ENCODE measurements at places on chromosomes 1 and 21.

DNA sequence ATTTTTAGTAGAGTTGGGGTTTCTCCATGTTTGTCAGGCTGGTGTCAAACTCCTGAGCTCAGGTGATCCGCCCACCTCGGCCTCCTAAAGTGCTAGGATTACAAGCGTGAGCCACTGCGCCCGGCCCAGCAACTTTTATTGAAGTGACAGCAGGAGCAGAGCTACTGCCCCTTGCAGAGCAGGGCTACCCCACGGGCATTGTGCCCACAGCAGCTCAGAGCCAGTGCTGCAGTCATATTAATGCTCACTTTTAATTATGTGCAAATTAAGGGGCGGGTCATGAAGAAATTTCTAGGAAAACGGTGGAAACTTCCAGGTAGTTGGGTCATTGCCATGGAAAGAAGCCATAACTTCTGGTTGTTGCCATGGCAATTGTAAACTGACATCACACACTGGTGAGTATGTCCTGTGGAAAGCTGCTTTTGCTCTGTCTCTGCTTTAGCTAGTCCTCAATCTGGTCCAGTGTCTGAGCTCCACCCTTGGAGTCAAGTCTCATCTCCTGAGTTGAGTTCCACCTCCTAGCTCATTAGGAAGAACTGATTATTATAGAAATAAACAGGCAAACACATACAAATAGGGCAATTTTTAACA, 127.3 kb upstream of the ADGRL4 start:
- no peak for DNase-seq

DNA sequence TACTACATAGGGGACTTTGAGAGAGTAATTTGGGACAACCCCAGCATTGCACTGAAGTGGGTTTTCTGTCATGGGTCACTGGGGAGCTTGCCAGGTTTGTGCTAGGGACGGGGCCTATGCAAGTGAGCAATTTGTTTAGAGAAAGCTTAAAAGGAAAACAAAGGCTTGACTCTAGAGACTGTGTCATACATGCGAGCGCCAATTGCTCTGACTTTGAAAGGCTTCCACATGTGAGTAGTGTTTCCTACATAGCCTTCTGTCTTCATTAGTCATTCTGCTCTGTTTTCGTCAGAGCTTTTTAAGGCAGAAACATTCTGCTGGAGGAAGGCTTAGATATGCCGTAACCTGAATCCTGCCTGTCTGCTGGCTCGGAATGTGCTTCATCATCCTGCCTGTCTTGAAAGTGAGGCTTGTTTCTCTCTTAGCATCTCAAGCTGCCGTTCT, 28.4 kb downstream of the TRIM45 start:
- DNase-seq, result no peak

GRCh38 chr1:31031330-31032143, 34.0 kb downstream of the PUM1 start:
- DNase-seq, result no peak

- DNase-seq, result no peak
Measured at GRCh38 chr1:4752059-4752458, 97.7 kb downstream of the AJAP1 start.

- no peak for DNase-seq
Measured at GRCh38 chr1:29852248-29852647, 615.9 kb downstream of the PTPRU start.

- no peak for DNase-seq
Measured at GRCh38 chr1:213685992-213686582, 301.7 kb upstream of the PROX1 start.

DNA sequence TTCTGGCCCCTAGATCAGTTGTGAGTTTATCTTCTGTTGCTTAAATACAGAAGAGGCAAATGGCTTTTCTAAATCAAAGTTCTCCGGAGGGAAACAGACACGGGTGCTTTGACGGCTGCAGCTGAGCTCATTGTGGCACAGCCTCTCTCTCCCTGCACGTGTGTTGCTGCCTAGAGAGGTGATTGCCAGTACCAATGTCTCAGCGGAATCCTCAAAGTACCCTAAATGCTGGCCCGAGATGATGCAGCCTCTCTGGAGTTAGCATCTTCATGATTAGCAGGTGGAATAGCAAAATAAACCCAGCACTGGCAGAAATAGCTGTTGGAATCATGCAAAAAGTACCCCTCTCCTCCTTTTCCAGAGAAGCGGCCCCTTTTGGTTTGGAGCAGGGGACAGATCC, 192.2 kb downstream of the PRDM2 start:
- no peak for DNase-seq

DNA sequence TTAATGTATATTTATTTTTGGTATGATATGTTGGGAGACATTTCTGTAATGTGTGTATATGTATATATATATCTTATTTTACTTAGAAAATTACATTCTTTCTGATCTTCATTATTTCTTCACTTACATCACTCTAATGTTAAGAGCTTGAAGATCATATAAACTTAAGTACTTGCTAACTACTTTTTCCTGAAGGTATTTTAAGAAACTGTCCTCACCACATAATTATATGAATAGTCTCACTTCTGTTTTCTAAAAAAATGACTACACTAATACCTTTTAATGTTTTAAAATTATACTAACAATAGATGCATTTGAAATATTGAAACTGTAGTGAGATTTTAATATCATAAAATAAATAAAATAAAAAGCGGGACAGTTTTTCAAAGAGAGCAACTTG, 377.1 kb downstream of the LRRIQ3 start:
- DNase-seq, result no peak

DNA sequence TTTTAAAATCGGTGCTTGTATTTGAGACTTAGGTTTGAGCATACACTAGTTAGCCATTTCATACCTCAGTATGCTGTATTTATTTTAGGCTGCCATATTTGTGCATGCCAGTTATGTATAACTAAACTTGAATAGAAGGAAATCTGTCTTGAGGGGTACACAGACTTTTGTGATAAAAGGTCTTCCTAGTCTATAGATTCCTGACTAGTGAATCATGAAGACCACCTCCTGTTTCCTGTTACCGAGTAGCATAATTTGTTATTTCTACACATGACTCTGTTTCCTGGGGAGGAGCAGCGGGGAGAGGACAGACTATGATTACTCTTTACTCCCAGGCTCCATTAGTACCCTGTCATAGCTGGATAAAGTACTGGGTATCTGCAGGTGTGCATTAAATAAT, 316.8 kb upstream of the SNX7 start:
- no peak for DNase-seq

- DNase-seq, result no peak
Measured at GRCh38 chr1:188224263-188224662, 1395.5 kb downstream of the PLA2G4A start.

GRCh38 chr1:54294887-54295286, 94.9 kb downstream of the MRPL37 start:
- no peak for DNase-seq

GRCh38 chr1:55320891-55321290, 105.7 kb upstream of the USP24 start:
- DNase-seq, result no peak

DNA sequence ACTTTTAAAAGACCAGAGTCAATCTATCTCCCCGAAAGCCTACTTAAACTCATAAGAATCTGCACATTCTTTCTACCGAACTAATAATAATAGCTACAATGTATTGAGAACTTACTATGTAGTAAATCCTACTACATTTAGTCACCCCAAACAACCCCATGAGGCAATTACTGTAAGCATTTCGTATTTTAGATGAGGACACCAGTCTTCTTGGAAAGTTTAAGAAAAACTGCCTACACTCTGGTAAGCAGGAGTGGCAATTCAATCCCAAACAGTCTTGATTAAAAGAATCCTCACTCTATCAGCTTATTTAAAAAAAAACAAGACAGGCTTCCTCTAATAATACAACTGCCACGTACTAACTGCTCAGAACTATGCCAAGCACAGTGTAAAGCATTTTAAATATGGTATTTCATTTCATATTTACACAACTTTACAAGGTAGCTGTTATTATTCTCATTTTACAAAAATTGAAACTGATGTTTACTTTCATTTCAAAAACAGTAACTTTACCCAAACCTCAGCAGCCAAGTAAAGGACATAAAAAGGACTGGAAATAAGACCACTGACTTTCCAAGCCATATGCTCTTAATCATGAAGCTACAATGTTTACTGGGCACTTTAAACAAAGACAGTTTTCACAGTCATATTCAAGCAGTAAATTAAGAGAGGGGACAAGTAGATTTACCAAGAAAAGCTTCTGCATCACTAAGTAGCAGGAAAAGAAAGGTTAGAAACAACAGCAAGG, 13.9 kb downstream of the ARID4B start:
- no peak for DNase-seq

DNA sequence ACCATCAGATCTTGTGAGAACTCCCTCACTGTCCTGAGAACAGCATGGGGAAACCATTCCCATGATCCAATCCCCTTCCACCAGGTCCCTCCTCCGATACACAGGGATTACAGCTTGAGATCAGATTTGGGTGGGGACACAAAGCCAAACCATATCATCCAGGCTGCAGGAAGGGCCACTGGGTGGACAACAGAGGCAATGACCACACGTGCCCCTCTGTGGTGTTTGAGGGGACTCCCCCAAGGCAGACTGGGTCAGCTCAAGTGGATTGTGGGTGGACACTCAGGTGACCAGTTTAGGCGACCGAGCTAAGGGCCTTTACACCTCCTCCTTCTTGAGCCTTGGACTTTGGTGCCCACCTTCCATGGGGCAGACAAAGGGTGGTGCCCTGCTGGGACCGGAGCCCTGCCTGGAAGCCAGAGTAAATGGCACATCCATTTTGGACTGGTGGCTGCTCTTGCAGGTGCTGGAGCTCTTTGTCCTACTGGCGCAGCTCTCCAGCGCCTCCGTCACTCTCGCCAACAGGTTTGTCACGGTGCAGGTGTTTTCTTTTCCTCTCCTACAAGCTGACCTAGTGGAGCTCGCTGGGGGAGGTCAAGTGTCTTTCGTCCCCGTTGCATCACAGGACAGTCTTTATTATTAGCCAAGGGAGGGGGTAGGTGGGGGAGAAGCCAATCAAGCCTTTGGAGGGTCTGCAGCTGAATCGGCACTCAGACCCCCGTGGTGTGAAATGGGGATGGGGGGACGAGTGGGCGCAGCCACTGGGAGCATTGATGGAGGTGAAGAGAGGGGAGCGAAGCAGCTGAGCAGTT, 37.6 kb downstream of the CRYAA start:
- DNase-seq, result no peak

DNA sequence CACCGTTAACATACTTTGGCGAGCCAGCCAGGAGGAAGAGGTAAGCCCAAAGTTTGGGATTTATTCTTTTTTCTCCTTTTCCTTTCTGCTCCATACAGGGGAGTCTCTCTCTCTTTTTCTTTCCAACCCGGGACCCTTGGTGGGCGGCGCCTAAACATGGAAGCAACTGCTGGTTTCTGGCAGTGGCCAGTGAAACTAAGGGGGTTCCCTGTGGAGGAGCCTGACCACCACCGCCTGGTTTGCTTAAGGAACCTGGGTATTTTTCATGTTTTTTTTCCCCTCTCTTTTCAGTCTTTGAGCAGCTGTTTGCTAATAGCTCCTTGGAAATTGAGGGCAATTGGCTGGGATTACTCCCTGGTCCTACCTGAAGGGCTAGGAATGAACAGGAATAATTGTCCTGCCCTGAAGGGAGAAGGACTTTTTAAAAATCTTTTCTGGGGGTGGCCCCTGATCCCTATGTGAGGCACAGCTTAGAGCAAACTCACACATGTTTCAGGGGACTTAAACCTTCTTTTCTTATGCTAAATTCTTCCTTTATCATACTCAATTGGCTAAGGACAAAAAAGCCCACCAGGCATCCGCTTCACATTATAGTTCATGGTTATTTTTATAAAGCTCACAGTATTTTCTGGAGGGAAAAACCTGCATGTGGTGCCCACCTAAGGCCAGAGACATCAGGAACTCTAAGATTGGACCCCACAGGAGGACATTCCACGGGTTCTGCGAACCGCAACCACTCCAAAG, 61.3 kb upstream of the PLD5 start:
- DNase-seq, result no peak

GRCh38 chr21:36985751-36986594, 19.5 kb upstream of the HLCS start:
- no peak for DNase-seq

GRCh38 chr1:150765296-150765976, at the start of gene CTSS:
TSS of gene CTSS (minus strand) at chr1:150765778. CDS start at chr1:150764763, 1,015 bp downstream.
- DNase-seq, result peak; percentile 96

DNA sequence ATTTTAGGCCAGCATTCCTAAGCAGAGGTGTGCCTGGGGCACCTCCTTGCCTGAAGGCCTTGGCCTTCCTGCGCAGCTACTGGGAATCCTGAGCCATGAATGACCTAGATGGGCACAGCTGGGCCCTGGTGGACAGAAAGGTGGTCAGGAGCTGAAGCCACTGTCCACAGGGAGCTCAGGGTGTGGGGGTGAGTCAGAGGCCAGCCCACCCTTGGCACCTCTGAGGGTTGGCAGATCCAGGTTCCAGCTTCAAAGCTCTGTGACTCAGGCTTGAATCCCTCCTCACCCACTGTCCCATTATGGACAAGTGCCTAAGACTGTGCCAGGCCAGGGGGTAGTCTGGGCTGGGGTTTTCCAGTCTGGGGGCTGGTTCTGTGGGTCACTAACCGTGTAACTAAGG, 6.4 kb upstream of the EDN2 start:
- no peak for DNase-seq

DNA sequence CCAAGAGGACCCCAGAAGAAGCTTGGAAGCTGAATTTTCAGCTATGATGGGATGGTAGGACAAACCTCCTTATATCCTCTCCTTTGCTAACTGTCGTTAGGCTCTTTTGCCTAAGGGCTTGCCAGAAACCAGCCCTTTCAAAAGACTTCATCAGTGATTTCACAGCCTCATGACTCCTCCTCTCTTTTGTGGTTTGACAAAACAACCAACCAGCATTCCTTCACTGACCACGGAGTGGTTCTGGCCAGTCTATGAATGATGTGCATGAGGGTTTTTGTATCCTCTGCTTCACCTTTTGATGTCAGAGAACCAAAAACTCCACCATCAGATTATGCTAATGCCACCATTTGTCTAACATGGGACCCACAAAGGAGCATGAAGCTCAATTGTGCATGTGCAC, 116.9 kb upstream of the COA6 start:
- peak; percentile 6 for DNase-seq

DNA sequence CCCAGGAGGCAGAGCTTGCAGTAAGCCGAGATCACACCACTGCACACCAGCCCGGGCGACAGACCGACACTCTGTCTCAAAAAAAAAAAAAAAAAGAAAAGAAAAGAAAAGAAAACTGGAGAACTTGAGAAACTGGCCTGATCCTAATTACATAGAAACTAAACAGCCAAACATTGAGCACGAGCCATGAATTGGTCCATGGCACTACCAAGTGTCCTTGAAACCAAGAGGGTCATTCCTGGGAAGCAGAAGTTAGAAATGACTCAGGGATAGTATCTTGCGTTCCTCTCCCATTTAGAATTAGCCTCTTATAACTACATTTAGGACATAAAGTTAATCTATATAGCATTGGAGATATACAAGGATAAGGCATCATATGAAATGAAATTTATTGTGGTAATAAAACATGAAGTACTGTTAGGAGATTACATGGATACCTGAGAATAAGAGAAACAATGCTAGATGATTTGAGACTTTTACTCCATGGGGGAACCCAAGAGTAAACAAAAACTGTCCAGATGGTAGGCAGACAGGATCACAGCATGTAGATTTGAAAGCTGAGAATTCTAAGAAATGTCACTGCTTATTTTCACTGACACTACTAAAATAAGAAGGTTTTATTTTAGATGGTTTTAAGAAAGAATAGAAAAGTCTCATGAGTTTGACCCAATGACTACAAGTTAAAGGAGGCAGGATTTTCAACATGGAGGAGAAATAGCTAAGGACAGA, 39.5 kb upstream of the CPLANE2 start:
- DNase-seq, result no peak

GRCh38 chr1:54475357-54475881, 69.2 kb upstream of the SSBP3 start:
- no peak for DNase-seq

- DNase-seq, result no peak
Measured at GRCh38 chr1:82786883-82787282, 986.1 kb downstream of the ADGRL2 start.

- no peak for DNase-seq
Measured at GRCh38 chr1:182329471-182329870, 62.1 kb downstream of the GLUL start.

All from OCI-M1 (cell line).